ENCODE measurements at places on chromosomes 5 and 9.

- no peak for DNase-seq
Observed at GRCh38 chr5:157025093-157025698, 33.7 kb downstream of the HAVCR1 start.

- no peak for DNase-seq
Observed at GRCh38 chr9:109423877-109424276, 74.2 kb downstream of the PTPN3 start.

DNA sequence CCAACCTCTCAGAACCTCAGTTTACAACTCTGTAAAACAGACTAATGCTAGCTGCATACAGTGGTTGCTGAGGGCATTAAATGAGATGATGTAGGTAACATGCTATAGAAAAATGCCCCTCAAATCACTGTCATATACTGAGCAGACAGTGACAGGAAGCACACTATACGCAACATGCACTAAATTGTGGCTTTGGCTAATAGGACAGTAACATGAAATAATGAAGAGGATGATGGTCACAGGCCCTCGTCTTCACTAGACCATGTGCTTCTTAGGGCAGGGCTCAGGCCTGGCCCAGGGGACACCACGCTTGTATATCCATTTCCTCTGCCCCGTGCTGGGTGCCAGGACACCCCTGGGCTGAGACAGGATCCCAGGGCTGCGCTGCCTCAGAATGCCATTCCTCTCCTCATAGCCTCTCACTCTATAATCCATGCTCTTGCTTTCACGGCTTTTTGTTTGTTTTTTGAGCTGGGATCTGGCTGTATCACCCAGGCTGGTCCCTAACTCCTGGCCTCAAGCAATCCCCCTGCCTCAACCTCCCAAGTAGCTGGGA lies 18.9 kb downstream of the CSF1R start:
- no peak for DNase-seq

DNA sequence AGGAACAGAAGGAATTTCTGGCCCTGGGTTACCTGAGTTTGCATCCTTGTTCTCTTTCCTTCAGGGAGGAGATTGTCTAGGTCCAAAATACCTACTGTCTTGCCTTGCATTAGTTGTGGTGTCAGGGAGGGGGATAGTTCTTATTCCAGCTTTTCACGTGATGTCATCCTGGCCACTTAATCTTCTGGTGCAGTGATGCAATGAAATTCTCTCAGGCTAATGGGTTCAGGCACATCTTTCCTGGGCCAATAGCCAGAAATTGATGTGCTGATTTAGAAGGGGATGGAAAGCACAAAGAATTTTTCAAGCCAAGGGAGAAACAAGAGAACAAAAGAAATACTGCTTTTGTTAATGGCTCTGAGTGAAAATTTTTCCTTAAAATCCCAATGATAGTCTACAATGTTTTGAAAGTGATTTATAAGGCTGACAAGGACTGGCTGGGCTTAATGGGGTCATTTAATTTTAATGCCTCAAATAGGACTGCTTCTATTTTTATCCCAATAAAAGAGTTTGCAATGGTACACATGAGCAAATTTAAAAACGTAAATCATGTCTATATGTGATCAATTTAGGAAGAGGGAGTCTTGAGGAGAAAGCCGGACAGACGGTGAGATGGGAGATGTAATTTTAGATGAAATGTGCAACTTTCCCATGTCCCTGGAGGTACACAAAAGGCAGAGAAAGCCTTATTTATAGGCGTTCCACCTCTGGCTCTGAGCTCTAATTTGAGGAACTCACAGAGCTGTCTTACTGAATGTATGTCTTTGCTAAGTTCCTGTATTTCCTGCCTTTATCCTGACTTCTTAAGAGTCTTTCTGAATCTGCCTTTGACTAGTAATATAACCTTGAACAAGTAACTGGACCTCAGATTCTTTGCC lies 89.3 kb upstream of the SV2C start:
- DNase-seq = no peak

DNA sequence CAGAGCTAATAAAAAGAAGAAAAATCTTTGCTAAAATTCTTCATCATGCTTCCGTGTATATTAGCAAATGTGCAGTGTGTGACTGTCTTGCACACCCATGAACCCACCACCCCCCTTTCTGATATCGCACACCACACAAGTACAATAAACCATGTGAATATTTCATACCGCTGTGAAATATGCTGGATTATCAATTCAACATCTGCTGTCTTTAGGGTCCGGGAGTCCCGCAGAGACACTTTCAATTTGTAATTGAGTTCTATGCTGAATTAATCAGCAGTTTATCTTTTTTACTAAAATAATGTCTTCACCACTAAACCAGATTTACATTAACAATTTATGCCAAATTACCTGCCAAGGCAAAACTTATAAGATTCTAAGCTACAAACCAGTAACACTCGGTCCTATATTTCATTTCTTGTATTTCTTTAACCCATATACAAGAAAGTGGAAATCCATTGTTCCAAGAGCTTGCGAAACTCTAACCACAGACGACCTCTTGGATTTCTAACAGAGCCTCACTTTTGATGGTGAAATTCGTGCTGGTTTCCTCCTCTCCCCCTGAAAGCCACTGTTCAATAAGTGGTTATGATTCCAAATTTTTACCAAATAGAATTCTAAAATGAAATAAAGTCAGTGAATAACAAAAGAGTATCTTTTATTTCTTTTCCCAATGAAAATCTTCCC lies 44.2 kb downstream of the PSMB7 start:
- peak; percentile 65 for DNase-seq

GRCh38 chr5:160262151-160263074 lies 33.1 kb downstream of the FABP6 start:
- peak; percentile 19 for DNase-seq

DNA sequence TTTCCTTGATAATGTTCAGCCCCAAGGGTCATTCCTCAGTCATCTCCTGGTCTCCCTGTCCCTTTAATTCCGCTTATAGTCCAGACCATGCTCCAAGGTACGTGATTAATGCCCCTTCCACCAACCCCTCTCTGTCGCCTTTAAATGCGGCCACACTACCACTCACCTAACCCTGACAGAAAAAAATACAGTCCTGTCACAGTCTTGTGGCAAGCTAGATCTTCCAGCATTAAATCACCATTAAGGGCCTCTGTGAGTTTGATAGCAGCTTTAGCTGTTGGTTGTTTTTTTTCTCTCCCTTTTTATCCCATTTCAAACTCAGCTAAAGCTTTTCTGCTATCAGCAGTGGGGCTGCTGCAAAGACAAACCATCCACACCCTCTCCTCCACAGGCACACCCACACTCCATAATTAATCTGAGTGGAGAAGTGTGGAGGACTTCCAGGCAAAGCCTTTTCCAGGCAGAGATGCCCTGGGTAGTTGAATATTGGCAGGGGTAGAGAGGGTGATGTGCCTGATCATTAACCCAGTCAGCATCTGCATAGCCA lies 522.7 kb upstream of the CLINT1 start:
- no peak for DNase-seq

DNA sequence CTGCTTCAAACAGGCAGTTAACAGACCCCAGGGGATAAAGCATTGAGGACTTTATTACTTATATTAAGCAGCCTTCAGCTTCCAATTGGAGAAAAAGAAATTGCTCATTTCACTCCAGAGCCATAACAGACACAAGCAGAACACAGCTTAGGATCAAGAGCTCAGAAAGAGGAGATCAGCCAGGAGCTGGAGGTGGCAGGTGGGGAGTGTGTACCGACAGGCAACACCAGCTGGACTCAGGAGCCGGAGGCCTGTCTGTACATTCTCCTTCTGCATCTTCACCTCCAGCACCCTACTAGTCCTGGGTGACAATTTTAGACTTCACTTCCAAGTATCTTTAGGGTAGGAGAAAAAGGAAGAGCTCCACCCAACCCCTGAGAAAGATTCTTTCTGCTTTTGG lies 35.8 kb downstream of the NRG2 start:
- DNase-seq = no peak

DNA sequence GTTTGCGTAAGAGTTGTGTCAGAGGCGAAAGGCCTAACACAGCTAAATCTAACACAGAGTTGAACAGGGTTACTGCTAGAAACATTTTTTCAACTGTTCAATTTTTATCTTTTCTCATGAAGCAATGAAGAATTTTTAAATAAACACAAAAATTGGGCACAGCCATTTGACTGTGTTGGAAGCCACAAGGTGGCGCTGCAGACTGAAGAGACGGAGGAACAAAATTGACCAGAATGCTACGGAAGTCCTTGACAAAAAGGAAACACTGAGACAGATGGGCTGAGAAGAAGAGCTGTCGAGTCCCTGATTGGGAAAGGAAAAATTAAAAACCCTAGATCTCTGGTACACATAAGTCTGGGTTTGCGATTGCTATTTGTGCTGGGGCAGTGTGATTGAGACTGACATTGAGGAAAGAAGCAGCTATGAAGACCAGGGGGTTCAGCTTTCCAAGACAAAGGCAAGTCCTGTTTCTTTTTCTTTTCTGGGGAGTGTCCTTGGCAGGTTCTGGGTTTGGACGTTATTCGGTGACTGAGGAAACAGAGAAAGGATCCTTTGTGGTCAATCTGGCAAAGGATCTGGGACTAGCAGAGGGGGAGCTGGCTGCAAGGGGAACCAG lies at the start of gene PCDHB9:
Gene PCDHB9, plus strand, starts transcription at position 265 of the 616 bp plus-strand sequence. Its CDS starts 158 bp downstream, at position 423.
- DNase-seq = peak; percentile 8
